ENCODE measurements at places on chromosomes 13 and 19.

DNA sequence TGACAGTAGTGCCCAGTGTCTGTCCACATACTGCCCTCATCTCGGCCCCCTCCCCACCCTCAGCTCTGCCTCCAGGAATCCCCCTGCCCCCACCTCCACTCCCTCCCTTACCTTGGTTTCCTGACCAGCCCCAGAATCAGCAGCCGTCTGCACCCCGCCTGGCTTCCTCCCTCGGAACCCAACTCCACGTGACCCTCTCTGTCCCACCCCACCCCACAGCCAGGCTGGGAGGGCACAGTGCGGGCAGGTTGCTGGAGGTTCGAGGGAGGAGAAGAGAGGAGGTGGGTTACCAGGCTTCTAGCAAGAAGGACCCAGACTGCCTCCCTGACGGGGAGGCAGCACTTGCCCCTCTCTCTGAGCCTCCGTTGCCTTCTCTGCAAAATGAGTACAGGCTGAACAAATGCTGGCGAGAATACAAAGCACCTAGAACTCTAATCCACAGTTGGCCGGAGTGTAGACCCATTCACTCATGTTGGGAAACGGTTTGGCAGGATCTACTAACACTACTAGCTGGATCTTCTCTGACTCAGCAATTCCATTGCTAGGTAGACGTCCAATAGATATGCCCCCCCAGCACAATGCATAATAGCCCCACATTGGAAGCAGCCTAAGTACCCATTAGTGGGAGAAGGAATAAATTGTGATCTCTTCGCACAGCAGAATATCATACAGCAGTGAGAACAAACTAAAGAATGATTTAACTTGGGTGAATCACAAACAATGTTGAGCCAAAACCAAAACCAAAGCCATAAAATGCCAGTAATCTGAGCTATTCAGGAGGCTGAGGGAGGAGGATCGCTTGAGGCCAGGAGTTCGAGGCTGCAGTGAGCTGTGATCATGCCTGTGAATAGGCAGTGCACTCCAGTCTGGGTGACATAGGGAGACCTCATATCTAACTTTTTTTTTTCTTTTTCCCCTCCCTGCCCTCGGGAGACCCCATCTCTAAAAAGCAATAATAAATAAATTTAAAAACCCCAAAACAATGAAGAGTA lies at the start of gene RASAL3:
RASAL3 (minus strand) TSS at position 151 of the 992 bp plus-strand sequence. CDS start 186 bp downstream, outside the sequence.
- DNase-seq: no peak

DNA sequence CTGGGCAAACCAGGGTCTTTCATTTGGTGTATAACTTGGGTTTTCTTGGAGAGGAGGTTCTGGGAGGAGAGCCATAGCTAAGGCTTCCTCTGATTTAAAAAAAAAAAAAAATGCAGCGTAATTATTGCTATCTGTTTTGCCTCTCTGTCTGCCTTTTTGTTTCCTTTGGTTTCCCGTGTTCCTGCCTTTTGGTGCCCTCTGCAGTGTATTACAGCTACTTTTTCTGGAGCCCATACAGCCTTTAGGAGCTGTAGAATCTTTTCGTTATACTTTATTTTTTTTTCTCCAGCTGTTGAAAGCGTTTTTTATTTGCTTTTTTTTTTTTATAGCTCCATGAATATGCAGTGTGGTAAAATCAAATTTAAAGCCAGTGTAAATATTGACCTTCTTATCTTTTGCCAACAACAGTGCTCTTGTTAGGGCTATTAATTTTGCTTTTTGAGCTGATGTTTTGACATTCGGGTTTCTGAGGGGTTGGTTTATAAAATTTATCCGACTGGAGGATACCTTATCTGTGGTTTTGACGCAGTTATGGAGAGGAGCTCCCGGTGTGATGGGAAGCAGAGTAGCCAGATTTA lies 38.1 kb downstream of the ZNF493 start:
- DNase-seq: no peak

GRCh38 chr19:11091703-11092153 lies 2.5 kb downstream of the LDLR start:
- DNase-seq: peak; percentile 85

- no peak for DNase-seq
Observed at GRCh38 chr19:12984683-12985048, 10.6 kb upstream of the NFIX start.

- peak; percentile 52 for DNase-seq
Observed at GRCh38 chr19:43634506-43634871, 5.2 kb downstream of the CADM4 start.

DNA sequence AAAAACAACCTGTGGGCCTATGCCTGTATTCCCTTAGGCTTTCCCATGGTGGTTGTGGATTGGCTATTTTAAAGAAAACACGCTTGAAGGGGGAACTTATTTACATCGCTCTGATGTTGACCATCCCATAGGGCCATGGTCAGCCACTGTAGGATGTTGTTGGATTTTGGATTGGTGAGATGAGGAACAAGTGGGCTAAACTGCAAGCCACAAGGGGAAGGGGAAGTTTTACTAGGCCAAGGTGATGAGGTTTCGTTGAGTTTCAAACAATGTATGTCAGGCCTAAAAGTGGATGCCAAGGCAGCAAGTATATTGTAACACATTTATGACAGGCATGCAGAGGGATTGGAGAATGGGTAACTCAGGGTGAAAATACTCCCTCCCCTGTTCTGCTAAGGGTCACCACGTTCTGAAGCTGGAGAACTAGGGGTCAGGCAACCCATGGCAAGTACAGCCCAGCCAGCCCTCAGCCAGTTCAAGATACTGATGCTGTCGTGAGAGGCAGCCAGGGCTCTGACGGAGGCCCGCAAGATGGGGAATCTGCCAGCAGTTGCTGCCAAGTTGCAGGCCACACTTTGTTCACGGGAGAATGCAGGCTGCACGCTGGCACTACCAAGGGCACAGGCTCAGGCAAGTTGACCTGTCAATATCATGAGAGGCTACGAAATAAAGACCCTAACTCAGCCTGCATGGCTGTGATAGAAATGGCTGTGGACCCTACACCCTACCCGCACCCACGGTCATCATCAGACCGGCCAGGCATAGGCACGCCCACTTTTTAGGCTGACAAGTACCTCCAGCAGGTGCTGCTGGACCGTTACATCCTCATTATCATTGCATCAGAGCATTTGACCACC lies 11.1 kb downstream of the IRGC start:
- DNase-seq: no peak

DNA sequence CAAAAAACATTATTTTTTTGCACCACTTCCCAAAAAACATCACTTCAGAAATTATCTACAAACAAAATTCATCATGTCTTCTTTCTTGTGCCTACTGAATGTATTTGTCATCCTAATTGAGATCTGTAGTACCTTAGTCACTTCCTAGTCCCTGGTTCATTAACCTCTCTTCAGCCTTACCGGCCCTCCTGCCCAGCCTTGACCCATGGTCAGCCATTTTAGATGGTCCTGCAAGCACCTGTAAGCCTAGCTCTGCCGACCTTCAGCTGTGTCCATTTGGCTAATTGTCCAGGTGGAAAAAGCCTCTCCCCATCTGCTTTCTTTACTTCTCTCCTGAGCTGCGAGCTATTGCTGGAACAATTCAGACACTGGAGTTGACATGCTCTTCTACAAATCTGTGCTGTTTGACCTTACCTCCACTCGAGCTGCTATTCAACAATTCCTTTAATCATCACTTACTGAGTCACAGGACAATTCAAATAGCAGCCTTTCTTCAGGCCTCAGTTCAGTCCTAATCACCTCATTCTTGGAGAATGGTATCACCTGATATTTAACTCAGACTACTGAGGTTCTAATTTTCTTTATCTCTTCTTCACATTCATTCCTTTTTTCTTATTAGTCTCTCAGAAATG lies 882.5 kb downstream of the PCDH9 start:
- DNase-seq: no peak

All from lung (tissue), 17 donors.